ENCODE measurements at places on chromosomes 2 and 18. TPM values are rescaled to one million over a fixed set of nuclear protein-coding genes. Genes with fewer than 3 reads are reported as not detected.

Gene ACP1
- total RNA-seq: 58.7 TPM

Gene REG1B
- total RNA-seq: 4.9 TPM

Gene ORMDL1
- 19.7 TPM for total RNA-seq

Gene ANKRD30BL
- total RNA-seq: not detected

Gene SERPINB13
- total RNA-seq: not detected

Gene CROCC2
- 0.05 TPM for total RNA-seq

Gene DLX1
- total RNA-seq: not detected

Gene SRBD1
- 7.1 TPM for total RNA-seq

Gene PRKAG3
- not detected for total RNA-seq

Gene HS6ST1
- total RNA-seq: 21.8 TPM

Gene TEX44
- total RNA-seq: not detected

Gene EVA1A
- total RNA-seq: 84.3 TPM

Gene SLC38A11
- 2.2 TPM for total RNA-seq

DNA sequence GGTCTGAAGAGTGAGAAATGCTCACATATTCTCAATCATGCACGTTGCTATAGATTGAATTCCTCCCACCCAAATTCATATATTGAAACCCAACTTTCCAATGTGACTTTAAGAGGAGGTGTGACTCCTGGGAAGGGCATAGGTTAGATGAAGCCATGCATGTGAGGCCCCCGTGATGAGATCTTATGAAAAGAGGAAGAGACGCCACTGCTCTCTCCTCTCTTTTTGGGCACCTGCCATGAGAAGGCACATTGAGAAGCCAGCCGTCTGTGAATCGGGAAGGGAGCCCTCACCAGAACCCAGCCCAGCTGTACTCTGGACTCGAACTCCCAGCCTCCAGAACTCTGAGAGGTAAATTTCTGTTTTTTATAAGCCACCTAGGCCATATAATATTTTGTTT is 842.6 kb upstream of the SALL3 start:
- no peak for DNase-seq

- no peak for DNase-seq
These were observed 13.4 kb upstream of the HRH4 start for GRCh38 chr18:24446953-24447538.

DNA sequence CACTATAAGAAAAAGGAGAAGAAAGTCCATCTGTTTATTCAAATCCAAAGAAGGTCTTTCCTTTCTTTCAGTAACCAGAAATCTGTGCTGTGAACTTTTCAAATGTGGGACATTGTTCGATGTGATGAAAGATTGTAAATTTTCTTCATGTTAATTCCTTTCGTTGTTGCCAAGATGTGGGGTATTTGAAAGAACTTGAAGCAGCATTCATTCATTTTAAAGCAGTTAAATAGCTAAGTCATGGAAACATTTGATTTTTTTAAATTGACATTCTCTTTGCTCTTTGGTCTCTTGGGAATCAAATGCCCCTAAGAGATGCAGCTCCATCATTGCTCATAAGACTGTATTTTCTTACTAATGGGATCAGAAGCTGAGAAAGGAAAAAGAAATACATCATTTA is 93.7 kb upstream of the EHBP1 start:
- DNase-seq: no peak

GRCh38 chr2:174335988-174336500 is 1.3 kb downstream of the SP9 start:
- DNase-seq: no peak

DNA sequence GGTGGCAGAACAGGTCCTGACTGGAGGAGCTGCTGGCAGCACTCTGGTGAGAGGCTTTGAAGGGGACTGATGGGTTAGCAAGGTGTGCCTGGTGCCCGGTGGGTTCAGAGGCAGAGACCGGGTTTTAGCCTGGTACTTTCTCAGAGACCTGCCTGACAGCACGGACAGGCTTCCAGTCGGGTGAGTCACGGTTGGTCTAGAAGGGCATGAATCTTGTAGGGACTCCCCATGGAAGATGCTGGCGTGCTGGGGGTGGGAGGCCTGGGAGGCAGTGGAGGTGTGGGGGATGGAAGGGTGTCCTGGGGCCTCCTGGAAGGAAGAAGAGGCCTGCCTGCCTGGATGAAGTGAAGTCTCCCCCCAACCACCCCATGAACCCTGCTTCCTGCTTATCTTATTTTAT is 52.6 kb downstream of the ACKR3 start:
- DNase-seq: no peak

DNA sequence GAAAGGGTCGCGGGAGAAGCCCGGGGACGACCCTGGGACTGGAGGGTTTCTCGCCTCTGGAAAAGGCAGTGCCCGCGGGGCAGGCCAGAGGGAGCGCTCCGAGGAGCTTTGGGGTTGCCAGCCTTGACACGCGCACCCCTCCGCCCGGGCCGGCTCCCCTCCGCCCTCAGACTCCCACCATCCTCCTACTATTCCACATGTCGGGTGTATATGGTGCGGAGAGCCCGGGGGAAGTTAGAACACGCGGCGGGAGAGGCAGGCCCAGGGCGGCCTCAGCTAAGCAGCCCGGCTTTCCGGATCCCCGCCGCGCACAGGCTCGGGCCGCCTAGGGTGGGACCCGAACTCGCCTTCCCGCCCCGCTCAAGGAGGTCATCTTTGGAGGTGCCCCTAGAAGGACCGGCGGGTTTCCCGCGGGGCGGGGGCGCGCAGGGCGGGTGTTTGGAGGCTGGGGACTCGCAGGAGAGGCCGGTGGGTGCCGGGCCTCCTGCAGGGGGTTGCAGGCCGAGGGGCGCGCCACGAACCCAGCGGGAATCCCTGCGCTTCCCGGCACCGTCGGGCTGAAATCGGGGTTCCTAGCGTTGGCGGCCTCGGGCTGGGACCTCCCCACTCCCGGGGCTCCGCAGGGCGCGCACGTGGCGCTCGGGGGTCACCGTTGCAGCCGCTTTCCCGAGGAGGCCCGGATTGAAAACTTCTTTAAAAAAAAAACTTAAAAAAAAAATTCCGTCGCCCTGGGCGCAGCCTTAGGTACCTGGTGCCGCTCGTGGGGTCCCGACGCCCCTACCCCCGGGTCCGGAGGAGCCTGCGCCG is 3.7 kb downstream of the NFATC1 start:
- no peak for DNase-seq

DNA sequence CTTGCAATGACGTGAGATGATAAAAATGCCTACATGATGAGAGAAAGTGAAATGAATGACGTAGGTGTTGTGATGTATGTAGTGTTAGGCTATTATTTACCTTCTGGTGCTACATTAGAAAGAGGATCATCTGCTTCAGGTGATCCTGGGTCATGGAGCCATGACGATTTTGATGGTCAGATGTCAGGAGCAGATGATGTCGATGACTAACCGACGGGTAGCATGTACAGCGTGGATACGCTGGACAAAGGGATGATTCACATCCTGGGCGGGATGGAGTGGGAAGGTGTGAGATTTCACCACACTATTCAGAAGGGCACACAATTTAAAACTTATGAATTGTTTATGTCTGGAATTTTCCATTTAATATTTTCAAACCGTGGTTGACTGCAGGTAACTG is 43.5 kb upstream of the ACVR1C start:
- no peak for DNase-seq

DNA sequence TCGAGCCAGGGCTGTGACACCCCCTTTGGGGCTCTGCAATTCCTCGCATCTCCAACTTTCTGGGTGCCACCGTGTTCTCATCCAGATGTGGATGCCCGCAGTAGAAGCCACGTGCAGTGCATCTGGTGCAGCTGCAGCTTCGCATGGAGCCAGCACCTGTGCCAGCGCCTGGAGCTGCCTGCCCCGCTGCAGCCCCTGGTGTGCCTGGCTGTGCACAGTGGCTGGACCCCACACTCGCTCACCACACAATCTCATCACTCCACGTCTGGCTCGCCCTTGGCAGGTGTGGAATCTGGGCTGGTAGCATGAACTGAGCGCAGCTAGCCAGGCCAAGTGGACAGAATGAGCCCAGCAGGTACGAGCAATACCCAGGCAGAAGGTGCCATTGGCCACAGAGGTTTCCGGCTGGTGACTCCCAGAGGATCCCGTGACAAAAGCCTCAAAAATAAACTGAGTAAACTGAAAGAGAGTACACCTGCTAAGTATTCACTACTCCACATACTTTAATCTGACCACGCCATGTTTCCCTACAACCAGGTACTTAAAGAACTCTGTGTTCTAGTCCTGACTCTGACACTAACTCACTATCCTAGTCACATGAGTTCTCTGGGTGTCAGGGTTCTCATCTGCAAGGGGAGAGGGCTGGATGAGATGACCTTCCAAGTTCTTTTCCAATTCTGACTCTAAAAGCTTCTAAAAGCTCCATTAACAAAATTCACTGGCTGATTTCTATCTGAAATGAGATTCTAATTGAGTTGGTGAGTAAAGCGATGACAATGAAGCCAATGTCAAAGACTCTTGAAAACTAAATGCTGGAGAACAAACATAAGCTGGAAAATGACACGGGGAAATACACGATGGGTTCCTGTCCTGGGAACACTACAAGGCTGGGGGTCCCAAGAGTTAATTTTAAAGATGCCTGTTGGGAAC is 37.1 kb downstream of the RNF152 start:
- DNase-seq: no peak

DNA sequence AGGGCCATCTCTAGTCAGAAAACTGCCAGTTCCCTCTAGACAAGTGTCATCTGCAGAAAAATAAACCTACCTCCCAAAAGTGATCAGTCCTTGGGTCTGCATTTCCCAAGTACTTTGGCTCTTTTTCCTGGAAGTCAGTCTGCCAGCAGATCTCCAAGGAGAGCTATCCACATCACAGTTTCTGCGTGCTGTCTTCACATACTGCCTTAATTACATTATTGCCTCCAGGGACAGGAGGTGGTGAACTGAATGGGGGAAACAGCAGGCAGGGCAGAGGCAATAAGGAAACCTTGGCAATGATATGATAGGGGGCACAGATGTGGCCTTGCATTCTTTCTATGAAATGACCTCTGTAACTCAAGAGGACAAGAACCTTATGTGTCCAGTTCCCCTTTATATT is 105.9 kb upstream of the SIX2 start:
- no peak for DNase-seq

DNA sequence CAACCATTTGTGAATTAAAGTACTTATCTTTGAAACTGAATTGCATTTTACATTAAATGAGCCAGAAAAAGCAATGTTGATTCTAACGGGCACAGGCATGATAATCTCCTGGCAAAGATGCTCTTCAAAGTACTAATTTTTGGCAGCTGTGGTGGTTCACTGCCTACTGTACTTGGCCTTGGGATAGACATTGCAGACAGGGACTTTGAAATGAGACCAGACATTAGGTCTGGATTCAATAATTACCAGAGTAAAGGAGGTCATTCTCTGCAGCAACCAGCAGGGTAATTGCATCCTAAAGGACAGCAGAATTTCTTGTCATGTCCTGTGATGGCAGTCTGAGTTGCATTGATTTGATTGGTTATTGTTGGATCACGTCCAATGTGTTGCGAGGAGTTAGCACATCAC is 986.5 kb downstream of the TDRD15 start:
- DNase-seq: no peak

GRCh38 chr2:167640096-167640495 is 607.3 kb downstream of the STK39 start:
- no peak for DNase-seq

DNA sequence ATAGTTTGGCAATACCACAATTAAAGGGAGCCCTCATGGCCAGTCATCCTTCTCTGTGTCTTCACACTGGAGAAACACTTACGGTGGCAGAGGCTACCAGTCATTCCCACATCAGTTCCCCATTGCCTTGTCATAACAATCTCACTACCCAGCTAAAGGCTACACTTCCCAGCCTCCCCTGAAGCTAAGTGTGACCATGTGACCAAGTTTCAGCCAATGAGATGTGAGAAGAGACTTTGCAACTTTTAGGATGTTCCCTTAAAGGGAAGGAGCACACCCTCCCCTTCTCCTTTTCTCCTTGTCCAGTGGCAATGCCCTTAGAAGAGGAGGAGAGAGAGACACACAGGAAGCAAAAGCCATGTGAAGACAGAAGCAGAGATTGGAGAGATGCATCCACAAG is 89.0 kb upstream of the RAB12 start:
- no peak for DNase-seq

DNA sequence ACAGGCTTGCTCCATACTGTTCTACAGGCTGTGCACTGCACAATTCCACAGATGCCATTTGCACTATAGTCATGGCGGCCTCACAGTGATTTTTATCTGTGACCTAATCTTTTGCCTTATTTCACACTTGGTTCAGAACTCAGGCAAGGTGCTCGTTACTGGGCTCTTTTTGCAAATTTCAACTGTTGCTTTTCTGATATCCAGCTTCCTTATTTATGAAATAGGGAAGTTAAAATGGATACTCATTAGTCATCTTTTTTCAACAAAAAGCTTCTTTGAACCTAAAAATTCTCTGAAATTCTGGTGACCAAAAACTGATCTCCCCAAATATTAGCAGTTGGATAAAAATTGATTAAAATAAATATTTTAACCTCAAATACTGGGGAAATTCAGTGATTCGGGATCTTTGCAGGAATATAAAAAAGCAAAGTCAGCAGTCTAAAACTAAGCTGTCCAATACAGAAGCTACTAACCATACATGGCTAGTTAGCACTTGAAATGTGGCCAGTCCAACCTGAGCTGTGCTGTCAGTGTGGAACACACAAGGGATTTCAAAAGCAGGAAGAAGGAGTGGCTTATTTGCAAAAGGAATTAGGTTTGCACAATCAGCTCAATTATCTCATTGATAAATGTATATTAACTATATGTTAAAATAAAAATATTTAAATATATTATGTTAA is 134.4 kb downstream of the COL4A4 start:
- no peak for DNase-seq

All from left lobe of liver (tissue), 2 donors.